ENCODE measurements at places on chromosomes 1 and 21. TPM values are rescaled to one million over a fixed set of nuclear protein-coding genes. Genes with fewer than 3 reads are reported as not detected.

GRCh38 chr1:61865646-61866220 lies 123.5 kb downstream of the PATJ start:
- no peak for DNase-seq

DNA sequence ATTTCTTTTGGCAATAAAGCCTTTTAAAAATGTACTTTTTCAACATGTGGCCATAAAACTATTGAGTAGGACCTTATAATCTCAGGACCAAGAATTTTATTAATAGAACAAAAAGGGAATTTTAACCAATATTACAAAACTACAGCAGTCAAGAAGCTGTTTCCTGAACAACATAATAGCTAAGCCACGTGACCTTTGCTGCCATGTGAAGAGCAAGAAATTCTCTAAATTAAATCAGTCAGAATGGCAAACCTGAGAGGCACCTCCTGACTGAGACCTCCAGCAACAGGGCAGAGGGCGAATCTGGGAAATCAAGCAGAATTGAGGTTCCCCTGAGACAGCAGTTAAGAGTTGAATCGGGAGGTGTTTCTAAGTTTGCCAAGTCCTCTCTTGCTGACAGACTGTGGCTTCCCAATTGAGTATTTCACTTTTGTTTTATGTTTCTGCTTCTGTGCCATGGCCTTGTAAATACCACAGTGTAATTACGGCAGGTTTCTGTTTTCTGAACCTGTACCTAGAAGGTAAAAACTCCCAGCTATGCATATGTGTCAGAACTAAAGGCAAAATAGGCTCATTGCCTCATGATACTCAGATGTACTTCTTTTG lies 358.4 kb downstream of the NTNG1 start:
- no peak for DNase-seq

DNA sequence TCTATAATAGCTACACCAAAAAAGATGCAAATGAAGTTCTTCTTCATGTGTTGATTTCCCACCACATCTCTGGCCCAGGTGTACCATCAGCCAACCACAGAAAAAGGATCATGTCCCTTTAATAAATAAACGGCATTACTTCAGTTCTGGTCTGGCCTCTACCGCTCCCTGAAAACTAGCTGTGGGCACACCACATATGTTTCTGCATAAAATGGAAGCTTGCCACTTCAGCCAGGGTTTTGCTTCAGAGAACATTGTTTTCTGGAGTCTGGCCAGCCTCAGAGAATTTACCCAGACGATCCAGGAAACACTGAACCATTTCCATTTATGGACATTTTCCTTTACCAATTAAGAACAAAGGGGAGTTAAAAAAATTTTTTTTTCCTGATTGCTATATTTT lies 5.8 kb upstream of the LAMC2 start:
- peak; percentile 83 for DNase-seq

GRCh38 chr1:226814751-226815537 lies 55.5 kb upstream of the PSEN2 start:
- peak; percentile 89 for DNase-seq

Gene KRTAP21-2
- not detected for total RNA-seq

Gene CAMK1G
- total RNA-seq = not detected

Data from Daoy (cell line).